ENCODE measurements at places on chromosomes 4 and X.

GRCh38 chr4:150874338-150875226 is 140.5 kb downstream of the LRBA start:
- no peak for DNase-seq

DNA sequence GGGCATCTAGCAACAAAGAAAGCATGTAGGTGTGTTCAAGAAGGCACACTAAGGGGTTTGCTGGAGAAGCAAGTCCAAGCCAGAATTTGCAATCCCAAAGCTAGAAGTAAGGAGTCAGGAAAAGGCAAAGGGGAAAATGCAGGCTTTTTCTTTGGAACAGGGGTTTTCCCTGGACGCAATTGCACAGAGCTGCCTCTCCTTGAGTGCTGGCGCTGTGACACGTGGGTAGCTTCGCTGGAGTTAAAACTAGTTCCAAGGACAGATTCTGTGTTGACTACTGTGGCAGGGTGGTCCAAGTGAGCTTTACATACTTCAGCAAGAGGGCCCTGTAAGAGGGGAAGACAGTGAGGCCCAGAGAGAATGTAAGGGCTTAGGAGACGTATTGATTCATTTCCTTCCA is 277.1 kb downstream of the ADGRA3 start:
- DNase-seq = no peak

DNA sequence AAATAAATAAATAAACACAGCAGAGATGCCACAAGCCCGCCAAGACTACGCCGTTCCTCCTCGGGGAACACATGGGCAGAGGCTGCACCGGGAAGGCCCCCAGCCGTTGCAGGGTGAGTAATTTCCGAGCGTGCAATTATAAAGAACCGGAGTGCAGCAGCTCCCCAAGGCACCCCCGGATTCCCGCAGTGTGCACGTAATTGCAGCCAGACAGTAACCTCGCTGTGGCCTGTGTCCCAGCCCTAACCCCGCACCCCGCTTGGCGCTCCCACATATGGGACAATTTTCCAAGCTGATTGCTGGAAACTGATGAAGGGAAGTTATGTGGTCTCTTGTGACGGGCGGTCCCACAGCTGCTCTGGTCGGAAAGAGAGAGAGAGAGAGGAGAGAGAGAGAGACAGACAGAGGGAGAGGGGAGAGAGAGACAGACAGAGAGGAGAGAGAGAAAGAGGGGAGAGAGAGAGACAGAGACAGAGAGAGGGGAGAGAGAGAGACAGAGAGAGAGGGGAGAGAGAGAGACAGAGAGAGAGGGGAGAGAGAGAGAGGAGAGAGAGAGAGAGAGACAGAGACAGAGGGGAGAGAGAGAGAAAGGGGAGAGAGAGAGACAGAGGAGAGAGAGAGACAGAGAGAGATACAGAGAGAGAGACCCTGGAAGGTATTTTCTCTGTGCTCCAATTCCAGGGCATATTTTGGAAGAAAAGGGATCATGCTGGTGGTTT is 275.4 kb downstream of the SHOX start:
- no peak for DNase-seq

DNA sequence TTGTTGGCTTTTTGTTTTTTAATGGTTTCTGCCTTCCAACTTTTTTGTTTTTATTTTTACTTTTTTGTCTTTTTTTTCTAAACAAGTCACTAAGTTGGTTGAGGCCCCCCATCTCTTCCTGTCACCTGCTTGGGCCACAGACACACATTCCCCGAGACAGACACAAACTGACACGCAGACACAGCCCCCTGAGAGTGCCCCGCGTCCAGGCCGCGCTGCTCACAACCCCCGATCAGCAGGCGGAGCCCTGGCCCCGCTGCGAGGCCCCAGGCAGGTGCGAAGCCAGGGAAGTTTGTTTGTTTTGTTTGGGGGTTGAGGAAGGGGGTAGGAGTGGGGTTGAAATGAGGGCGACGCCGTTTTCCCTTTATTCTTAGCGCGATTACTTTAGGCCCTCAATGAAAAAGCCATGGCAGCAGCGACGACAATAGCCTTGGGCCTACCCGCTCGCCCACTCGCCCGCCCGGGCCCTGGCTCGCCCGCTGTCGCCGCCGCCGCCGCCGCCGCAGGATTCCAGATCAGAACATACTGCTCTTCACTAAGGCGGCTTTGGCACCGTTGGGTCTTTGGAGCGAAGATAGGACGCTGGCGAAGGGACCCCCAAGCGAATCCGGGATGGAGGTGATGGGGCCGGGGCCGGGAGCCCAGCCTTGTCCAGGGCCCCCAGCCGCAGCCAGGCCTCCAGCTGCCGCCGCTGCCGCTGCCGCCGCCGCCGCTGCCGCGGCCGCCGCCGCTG is 3.1 kb downstream of the PHOX2B start:
- no peak for DNase-seq

Data from NCI-H510A treated with DMSO at 0.1 percent for 48 hours (cell line).